A549 treated with DMSO at 1 μM for 4 hours (cell line): ENCODE measurements at places on chromosomes 16 and 17. TPM values are rescaled to one million over a fixed set of nuclear protein-coding genes. Genes with fewer than 3 reads are reported as not detected.

Gene TP53TG3
- total RNA-seq = 0.17 to 1.1 TPM (median 0.42 TPM) in 4 of 5 replicates, not detected in the other

Gene GDPD3
- total RNA-seq = 1.5 to 2.8 TPM (median 2.0 TPM) in 5 replicates

Gene CCDC78
- 3.6 to 6.4 TPM (median 5.5 TPM) in 5 replicates for total RNA-seq

Gene RAPGEFL1
- 2.4 to 3.1 TPM (median 2.6 TPM) in 5 replicates for total RNA-seq

Gene RGS9
- total RNA-seq = 5.6 to 7.7 TPM (median 6.8 TPM) in 5 replicates

Gene PPP1R27
- 0.22 TPM in 1 of 5 replicates, not detected in the others for total RNA-seq

Gene CDRT15L2
- not detected in 5 replicates for total RNA-seq

Gene SPIRE2
- 4.2 to 8.4 TPM (median 7.7 TPM) in 5 replicates for total RNA-seq

Gene MT4
- not detected in 5 replicates for total RNA-seq

Gene RAB11FIP4
- 1.5 to 3.5 TPM (median 1.7 TPM) in 5 replicates for total RNA-seq

Gene CXCL16
- total RNA-seq = 15.0 to 20.2 TPM (median 18.3 TPM) in 5 replicates

Gene ORC6
- total RNA-seq = 44.0 to 53.7 TPM (median 51.2 TPM) in 5 replicates
